ENCODE measurements at places on chromosomes 2 and 18.

DNA sequence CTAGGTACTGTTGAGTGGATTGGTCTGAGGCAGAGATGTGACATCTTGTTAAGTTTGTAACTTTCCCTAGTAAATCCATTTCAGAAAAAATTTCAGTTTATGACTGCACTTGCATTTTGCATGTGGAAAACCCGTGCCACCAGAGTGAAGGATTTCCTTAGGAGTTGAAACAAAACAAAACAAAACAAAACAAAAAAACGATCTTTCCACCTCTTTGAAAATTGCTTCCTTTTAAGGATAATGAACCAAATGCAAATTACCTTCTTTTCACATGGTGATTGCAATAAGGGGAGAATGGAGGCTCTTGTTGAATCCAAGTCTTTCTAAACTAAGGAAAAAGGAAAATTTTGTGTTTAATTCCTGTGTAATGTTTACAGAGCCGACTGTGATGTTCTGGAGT is 43.2 kb downstream of the PHLPP1 start:
- no peak for DNase-seq

DNA sequence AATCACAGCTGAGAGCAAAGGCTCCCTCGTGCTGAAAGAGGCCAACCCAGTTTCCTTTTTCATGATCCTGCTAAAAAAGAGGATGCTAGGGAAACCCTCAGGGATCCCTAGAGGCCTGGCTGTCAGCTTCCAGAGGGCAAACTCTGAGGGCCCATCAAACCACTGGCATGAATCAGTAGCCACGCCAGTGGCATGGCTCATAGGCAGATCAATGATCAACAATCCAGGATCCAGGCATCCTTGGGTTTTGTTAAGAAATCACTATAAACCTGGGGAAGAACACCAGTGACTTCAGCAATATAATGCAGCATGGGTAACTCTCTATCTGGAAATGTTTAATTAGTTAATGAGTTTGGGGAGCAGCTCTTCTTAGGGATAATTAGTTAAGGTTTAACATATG is 286.5 kb downstream of the C1D start:
- DNase-seq, result no peak

- no peak for DNase-seq
Measured at GRCh38 chr2:136243638-136244535, 125.9 kb upstream of the CXCR4 start.

GRCh38 chr18:49021433-49022129 is 70.8 kb upstream of the SMAD7 start:
- peak; percentile 28 for DNase-seq

DNA sequence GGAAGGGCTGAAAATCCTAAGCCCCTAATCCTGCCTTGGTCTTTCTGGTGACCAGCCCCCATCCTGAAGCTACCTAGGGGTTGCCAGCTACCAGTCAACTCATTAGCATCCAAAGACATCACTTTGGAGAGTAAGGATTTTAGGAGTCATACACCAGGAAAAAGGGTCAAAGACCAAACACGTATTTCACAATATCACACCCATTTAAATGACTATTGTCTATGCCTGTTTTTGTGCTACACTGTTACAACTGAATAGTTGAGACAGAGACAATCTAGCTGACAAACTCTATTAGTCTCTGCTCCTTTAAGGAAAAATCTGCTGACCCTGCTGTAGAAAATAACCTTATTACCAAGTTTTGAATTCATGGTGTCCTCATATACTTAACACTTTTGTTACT is 21.0 kb upstream of the RBBP8 start:
- DNase-seq, result no peak

DNA sequence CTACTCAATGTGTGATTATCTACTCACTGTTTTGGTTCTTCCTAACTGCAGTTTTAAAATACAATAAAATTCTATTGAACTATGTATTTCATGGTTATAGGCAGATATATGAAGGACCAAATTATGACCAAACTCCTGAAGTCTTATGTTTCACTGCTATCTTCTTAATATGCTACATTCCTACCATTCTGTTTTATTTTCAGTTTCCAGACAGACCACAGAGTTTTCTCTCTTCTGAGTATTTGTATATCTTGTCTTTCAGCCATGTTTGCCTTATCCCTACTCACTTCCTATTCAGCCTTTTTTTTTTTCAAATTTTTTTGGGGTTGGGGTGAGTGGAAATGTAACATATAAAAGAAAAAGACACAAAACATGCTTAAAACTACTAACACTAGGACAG is 6.3 kb downstream of the RFTN2 start:
- DNase-seq, result no peak

DNA sequence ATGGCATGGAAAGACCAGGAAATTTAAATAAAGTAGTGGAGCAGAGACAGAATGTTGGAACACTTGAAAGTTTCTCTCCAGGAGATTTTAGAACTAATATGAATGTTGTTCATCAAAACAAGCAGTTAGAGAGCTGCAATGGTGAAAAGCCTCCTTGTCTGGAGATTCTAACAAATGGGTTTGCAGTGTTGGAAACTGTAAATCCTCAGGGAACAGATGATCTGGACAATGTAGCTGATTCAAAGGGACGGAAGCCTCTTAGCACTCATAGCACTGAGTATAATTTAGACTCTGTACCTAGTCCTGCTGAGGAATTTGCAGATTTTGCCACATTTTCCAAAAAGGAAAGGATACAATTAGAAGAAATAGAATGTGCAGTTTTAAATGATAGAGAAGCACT is 27.7 kb downstream of the AFTPH start:
- DNase-seq, result no peak

- no peak for DNase-seq
Measured at GRCh38 chr2:150388289-150388625, 99.2 kb downstream of the RND3 start.
